ENCODE measurements at places on chromosomes 3 and 15.

- DNase-seq: no peak
These were observed 20.6 kb downstream of the FOXP1 start for GRCh38 chr3:71562938-71563337.

GRCh38 chr3:146247911-146248310 is 3.0 kb downstream of the PLSCR4 start:
- DNase-seq: no peak

DNA sequence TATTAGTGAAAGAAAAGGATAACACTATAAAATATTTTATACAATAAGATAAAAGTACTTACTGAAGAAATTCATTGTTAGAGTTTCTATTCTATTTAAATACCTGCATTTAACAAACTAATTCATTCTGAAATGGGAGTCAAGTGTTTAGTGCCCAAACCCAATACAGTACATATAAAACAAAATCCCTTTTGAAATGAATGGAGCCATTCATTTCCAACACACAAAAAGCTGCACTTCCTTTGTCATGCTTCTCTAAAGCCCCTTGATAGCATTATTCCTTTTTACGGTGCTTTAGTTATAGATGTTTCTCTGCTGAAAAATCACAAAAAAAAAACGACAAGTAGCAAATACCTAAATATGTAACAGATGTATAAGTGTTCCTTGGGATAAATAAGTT is 596.3 kb downstream of the ZIC1 start:
- no peak for DNase-seq

- DNase-seq: no peak
These were observed 23.8 kb downstream of the HOMER2 start for GRCh38 chr15:82928711-82929110.

- no peak for DNase-seq
These were observed 604 bp downstream of the KCTD6 start for GRCh38 chr3:58492494-58492905.

DNA sequence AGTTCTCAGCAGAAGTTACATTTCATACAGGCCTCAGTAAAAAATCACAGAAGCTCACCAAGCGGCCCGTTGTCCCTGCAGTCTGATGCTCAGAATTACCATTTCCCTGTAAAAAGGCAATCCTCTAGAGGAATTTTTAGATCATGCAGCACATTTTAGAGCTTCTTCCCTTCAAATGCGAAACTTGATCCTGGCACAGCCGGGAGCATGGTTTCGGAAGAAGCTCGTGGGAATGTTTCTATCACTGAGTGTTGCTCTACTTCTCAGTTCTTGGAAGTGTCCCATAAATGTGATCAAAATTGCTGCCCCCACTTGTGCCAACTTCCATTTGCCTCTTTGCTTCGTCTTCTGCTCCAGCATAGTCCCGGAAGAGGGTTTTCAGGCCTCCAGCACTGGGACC is 3.8 kb upstream of the H1-8 start:
- DNase-seq: no peak

DNA sequence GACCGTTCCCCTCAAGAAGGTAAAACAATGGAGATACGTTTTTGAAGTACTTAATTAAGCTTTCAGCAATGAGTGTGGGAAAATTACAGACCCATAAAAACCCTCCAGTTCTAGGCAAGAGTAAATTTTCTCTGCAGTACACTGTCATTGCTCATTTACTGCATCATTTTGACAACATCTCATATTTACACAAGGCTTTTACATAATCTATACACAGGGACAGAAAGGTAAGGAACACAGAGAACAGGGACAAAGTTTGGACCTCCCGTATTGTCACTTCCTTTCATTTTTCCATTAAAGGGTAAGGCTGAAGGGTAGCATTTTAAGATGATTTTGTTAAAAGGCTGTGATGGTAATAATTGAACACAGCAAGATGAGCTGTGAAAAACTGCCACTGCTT is 7.4 kb upstream of the HGD start:
- DNase-seq: no peak

DNA sequence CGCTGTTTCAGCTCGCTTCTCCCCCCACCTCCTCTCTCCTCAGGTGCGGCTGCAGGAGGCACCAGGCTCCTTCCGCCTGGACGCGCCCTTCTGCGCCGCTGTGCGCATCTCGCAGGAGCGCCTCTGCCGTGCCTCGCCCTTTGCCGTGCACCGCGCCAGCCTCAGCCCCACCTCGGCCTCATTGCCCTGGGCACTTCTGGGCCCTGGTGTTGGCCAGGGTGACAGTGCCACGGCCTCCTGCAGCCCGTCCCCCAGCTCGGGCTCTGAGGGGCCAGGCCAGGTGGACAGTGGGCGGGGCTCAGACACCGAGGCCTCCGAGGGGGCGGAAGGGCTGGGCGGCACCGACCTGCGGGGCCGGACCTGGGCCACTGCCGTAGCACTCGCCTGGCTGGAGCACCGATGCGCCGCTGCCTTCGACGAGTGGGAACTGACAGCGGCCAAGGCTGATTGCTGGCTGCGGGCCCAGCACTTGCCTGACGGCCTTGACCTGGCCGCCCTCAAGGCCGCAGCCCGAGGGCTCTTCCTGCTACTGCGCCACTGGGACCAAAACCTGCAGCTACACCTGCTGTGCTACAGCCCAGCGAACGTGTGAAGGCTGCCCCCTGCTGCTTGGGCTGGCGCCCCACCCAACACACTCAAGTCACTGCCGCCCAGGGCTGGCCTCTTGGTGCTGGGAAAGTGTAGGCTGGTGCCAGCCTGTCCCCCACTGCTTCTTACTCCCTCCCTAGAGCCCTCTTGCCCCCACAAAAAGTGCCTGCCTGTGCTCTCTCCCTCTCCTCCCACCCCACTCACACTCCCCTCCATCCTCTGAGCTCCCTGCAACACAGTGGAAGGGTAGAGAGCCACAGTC is 7.1 kb downstream of the ALG3 start:
- DNase-seq: no peak

GRCh38 chr3:8596321-8597218 is 48.0 kb downstream of the SSUH2 start:
- no peak for DNase-seq

Measured in activated T-cell treated with anti-CD3 and anti-CD28 coated beads for 48 hours (primary cell).